Spinal cord (tissue), 10 donors: ENCODE measurements at places on chromosomes 1 and 21. TPM values are rescaled to one million over a fixed set of nuclear protein-coding genes. Genes with fewer than 3 reads are reported as not detected.

DNA sequence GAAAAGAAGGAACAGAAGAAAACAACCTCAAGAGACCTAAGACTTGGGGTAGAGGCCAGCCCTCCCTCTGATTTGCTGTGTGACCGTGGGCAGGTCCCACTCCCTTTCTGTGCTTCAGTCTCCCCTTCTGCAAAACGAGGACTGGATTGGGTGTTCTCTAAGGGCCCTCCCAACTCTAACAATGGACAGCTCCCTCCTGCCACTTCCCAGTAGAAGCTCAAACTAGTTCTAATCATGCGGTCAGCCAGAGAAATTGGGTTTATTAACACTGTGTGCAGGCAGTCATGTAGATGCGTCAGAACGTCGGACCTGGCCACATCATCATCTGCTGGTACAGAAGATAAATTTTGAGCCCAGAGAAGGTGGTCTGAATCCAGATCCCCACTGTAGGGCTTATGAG, 1.6 kb upstream of the PADI4 start:
- H3K36me3 ChIP-seq, result no peaks in the 10 kb centered on the region
- H3K27ac ChIP-seq, result no peak overlapping the region
- no peak overlapping the region for H3K4me3 ChIP-seq
- peaks cover 9% of the 10 kb centered on the region for H3K4me1 ChIP-seq

DNA sequence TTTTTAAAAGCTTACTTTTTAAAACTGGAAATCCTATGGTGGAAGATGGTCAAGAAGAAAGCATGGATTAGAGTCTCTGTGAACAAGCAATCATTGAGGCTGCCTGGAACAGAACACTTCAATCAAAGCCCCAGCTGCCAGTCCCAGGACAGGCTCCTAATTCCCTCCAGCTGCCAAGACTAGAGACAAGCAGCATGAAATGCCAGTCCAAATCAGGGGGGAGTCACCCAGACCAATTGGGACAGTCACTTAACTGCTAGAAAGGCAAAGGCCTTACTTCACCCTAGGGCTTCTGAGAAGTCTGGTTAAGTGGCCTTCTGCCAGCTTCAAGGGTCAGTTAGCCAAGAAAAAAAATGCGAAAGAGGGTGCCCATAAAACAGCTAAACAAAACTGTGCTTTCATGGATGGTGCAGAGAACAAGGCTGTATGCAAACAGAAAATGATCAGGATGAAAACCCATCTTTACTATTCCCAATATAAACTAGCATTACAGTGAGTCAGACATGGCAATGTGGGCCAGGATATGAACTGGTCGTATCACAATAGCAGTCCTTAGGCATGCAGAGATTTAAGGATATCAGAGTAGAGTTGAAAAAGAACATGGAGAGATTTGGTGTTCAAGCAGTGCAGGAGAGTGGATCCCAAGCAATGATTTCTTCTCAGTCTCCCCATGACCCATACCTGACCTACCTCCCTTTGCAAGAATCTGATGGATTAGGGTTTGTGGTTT, 31.0 kb upstream of the MAN1A2 start:
- H3K4me3 ChIP-seq, result no peak overlapping the region
- no peak for DNase-seq
- H3K27ac ChIP-seq, result no peak overlapping the region
- no peaks in the 10 kb centered on the region for H3K4me1 ChIP-seq
- H3K27me3 ChIP-seq, result no peaks in the 10 kb centered on the region

- H3K4me3 ChIP-seq, result no peak overlapping the region
- peaks cover 15% of the 10 kb centered on the region for H3K36me3 ChIP-seq
- DNase-seq, result no peak
- H3K4me1 ChIP-seq, result peaks cover 26% of the 10 kb centered on the region
- peak overlapping the region; percentile 15 for H3K27ac ChIP-seq
These were observed 550 bp downstream of the RXFP4 start for GRCh38 chr1:155941845-155942531.

DNA sequence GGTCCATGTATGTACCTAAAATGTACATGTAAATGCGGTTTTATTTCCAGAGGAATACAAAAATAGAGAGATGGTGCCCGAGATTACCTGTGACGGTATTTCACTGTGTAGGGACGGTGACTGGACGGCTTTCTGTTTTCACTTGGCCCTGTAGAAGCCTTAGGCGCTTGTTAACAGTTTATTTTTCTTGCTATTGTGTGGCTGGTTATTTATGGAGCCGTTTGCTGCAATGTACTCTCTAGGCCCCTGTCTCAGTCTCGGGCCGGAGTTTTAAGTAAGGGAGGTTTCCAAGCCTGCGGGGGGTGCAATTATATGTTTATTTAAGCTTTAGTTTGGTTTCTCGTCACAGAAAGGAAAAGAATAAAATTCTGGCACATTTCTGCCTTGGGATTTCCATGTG, 413 bp downstream of the EFCAB7 start:
- H3K36me3 ChIP-seq, result no peaks in the 10 kb centered on the region
- no peaks in the 10 kb centered on the region for H3K27me3 ChIP-seq
- DNase-seq, result no peak
- H3K27ac ChIP-seq, result peak overlapping the region; percentile 98
- H3K4me3 ChIP-seq, result peak overlapping the region; percentile 97

GRCh38 chr1:156664046-156664766, 13.0 kb downstream of the NES start:
- no peak overlapping the region for H3K4me3 ChIP-seq
- H3K4me1 ChIP-seq, result peaks cover 98% of the 10 kb centered on the region
- H3K27ac ChIP-seq, result peak overlapping the region; percentile 26
- H3K27me3 ChIP-seq, result no peaks in the 10 kb centered on the region
- DNase-seq, result no peak
- peaks cover 27% of the 10 kb centered on the region for H3K36me3 ChIP-seq

GRCh38 chr1:187047298-187047697, 218.5 kb downstream of the PLA2G4A start:
- no peak overlapping the region for H3K27ac ChIP-seq
- no peaks in the 10 kb centered on the region for H3K27me3 ChIP-seq
- no peak overlapping the region for H3K4me3 ChIP-seq
- DNase-seq, result no peak
- no peaks in the 10 kb centered on the region for H3K4me1 ChIP-seq

- no peak for DNase-seq
- no peak overlapping the region for H3K27ac ChIP-seq
- H3K4me1 ChIP-seq, result no peaks in the 10 kb centered on the region
- no peaks in the 10 kb centered on the region for H3K36me3 ChIP-seq
- H3K27me3 ChIP-seq, result no peaks in the 10 kb centered on the region
- H3K4me3 ChIP-seq, result no peak overlapping the region
These were observed 42.5 kb downstream of the IFI44 start for GRCh38 chr1:78691995-78692747.

- no peak overlapping the region for H3K27ac ChIP-seq
- no peaks in the 10 kb centered on the region for H3K4me1 ChIP-seq
- DNase-seq, result no peak
- H3K27me3 ChIP-seq, result no peaks in the 10 kb centered on the region
- H3K36me3 ChIP-seq, result peaks cover 8% of the 10 kb centered on the region
These were observed 50.5 kb upstream of the ZYG11A start for GRCh38 chr1:52792036-52792435.

DNA sequence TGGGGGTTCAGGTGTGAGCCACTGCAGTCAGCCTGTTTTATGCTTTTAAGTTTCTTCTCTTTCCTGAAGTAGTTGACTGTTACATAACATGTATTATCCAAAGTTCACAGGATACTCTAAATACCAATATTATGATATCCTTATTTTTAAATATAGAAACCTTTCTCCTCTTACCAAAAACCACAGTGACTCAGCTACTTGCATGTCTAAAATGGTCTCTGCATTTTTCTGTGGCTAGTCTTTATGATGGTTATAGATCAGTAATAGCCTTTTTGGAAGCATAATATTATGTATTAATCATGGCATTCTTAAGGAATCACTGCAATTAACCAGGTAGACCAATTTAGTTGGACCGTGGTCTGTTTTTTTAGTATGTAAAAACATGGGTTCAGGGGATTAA, 210.8 kb upstream of the CACYBP start:
- H3K27me3 ChIP-seq, result no peaks in the 10 kb centered on the region
- DNase-seq, result no peak
- H3K4me1 ChIP-seq, result no peaks in the 10 kb centered on the region
- H3K36me3 ChIP-seq, result no peaks in the 10 kb centered on the region

GRCh38 chr1:181911715-181912114, 149.8 kb downstream of the ZNF648 start:
- H3K27me3 ChIP-seq, result no peaks in the 10 kb centered on the region
- no peaks in the 10 kb centered on the region for H3K4me1 ChIP-seq
- no peak for DNase-seq
- no peak overlapping the region for H3K4me3 ChIP-seq

GRCh38 chr1:68116643-68117235, 66.3 kb upstream of the DIRAS3 start:
- peaks cover 2% of the 10 kb centered on the region for H3K36me3 ChIP-seq
- H3K4me1 ChIP-seq, result peaks cover 28% of the 10 kb centered on the region

GRCh38 chr21:31505975-31506374, 153.5 kb upstream of the SOD1 start:
- no peak overlapping the region for H3K27ac ChIP-seq
- H3K4me1 ChIP-seq, result no peaks in the 10 kb centered on the region
- no peak for DNase-seq
- no peaks in the 10 kb centered on the region for H3K36me3 ChIP-seq

DNA sequence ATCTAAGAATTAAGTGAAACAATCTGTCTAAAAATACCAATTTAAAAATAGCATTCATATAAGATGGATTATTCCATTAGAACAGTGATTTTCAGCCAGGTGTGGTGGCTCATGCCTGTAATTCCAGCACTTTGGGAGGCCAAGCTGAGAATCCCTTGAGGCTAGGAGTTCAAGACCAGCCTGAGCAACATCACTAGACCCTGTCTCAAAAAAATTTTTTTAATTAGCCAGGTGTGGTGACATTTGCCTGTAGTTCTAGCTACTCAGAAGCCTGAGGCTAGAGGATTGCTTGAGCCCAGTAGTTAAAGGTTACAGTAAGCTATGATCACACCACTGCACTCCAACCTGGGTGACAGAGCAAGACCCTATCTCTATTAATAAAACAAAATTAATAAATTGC, 35.0 kb upstream of the SLC35A3 start:
- H3K36me3 ChIP-seq, result no peaks in the 10 kb centered on the region
- no peak for DNase-seq
- H3K4me3 ChIP-seq, result no peak overlapping the region
- no peak overlapping the region for H3K27ac ChIP-seq
- H3K27me3 ChIP-seq, result no peaks in the 10 kb centered on the region

DNA sequence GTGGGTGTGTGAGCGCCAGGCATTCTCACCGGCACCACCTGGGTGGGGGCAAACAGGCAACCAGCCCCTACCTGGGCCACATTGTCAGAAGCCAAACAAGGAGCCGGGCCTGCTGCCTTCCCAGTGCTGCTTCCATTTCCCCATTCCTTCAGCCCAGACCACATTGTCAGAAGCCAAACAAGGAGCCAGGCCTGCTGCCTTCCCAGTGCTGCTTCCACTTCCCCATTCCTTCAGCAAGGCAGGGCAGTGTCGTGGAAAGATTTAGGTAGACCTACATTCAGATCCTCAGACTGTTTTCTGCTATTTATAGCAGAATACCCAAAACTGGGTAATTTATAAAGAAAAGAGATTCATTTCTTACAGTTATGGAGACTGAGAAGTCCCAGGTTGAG, 47.0 kb upstream of the EFHD2 start:
- H3K27me3 ChIP-seq, result no peaks in the 10 kb centered on the region
- DNase-seq, result no peak
- H3K4me3 ChIP-seq, result no peak overlapping the region

- peaks cover 17% of the 10 kb centered on the region for H3K4me1 ChIP-seq
- no peak overlapping the region for H3K27ac ChIP-seq
- no peaks in the 10 kb centered on the region for H3K36me3 ChIP-seq
- H3K27me3 ChIP-seq, result peaks cover 4% of the 10 kb centered on the region
- DNase-seq, result no peak
- no peak overlapping the region for H3K4me3 ChIP-seq
These were observed 4.1 kb upstream of the NBPF3 start for GRCh38 chr1:21435646-21436487.

- H3K4me1 ChIP-seq, result no peaks in the 10 kb centered on the region
- no peak overlapping the region for H3K4me3 ChIP-seq
- no peaks in the 10 kb centered on the region for H3K27me3 ChIP-seq
These were observed 21.8 kb downstream of the COL6A2 start for GRCh38 chr21:46119637-46120271.

- DNase-seq, result no peak
- H3K4me1 ChIP-seq, result peaks cover 24% of the 10 kb centered on the region
- no peaks in the 10 kb centered on the region for H3K27me3 ChIP-seq
- peak overlapping the region; percentile 68 for H3K27ac ChIP-seq
- H3K36me3 ChIP-seq, result no peaks in the 10 kb centered on the region
These were observed 4.2 kb upstream of the KLHDC8A start for GRCh38 chr1:205360891-205361290.

GRCh38 chr1:61013189-61013945, 69.0 kb upstream of the NFIA start:
- H3K27ac ChIP-seq, result no peak overlapping the region
- no peaks in the 10 kb centered on the region for H3K27me3 ChIP-seq
- H3K4me3 ChIP-seq, result no peak overlapping the region

GRCh38 chr1:38712046-38712445, 147.5 kb downstream of the RRAGC start:
- no peak overlapping the region for H3K27ac ChIP-seq
- H3K36me3 ChIP-seq, result no peaks in the 10 kb centered on the region
- H3K27me3 ChIP-seq, result no peaks in the 10 kb centered on the region
- H3K4me3 ChIP-seq, result no peak overlapping the region
- DNase-seq, result no peak
- H3K4me1 ChIP-seq, result no peaks in the 10 kb centered on the region

- no peak overlapping the region for H3K4me3 ChIP-seq
- no peaks in the 10 kb centered on the region for H3K27me3 ChIP-seq
- no peaks in the 10 kb centered on the region for H3K36me3 ChIP-seq
- no peak overlapping the region for H3K27ac ChIP-seq
These were observed 660.7 kb downstream of the PTPRU start for GRCh38 chr1:29896791-29897714.

DNA sequence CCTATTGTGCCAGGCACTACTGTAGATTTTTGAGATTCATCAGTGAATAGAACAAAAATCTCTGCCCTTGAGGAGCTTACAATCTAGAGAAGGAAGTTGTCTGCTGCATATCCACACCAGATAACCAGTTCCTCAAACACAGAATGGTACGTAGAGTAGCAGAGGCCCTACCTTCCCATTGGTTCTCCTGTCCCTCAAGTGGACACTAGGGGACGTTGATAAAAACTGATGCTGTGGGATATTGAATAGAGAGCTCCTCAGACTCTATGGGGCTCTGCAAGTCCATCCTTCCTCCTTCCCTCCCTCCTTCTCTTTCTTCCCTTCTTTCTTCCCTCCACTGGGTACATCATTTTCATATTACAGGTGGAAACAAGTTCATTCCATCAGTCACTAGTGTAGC, 371.3 kb downstream of the PBX1 start:
- H3K36me3 ChIP-seq, result no peaks in the 10 kb centered on the region
- H3K27me3 ChIP-seq, result no peaks in the 10 kb centered on the region
- no peak for DNase-seq
- no peak overlapping the region for H3K4me3 ChIP-seq

GRCh38 chr1:211326528-211327345, at the start of gene TRAF5:
Gene TRAF5 (plus strand): TSS chr1:211326833. CDS start chr1:211353240, 26,407 bp downstream.
- peak within 1 kb of the TSS; percentile 65 for H3K27ac ChIP-seq
- DNase-seq, result no peak
- no peaks in the 10 kb centered on the region for H3K36me3 ChIP-seq
- peak within 1 kb of the TSS; percentile 59 for H3K4me3 ChIP-seq
- peaks cover 6% of the 10 kb centered on the region for H3K27me3 ChIP-seq

CHRNB2 gene
- 14.9 TPM for total RNA-seq

G0S2 gene
- 6.1 TPM for total RNA-seq

CAPN8 gene
- 0.10 TPM for total RNA-seq

ENSA gene
- total RNA-seq, result 120 TPM

APCS gene
- not detected for total RNA-seq

SFN gene
- total RNA-seq, result 0.30 TPM

ZBTB8B gene
- total RNA-seq, result 6.8 TPM

ASTN1 gene
- 33.4 TPM for total RNA-seq

OR4F29 gene
- total RNA-seq, result not detected

L1TD1 gene
- 2.5 TPM for total RNA-seq

RPS6KA1 gene
- total RNA-seq, result 11.8 TPM

C1orf210 gene
- total RNA-seq, result 0.10 TPM

RNU1-2 gene
- total RNA-seq, result 29,651 TPM

LORICRIN gene
- total RNA-seq, result not detected
